ENCODE measurements at places on chromosomes 6 and 20.

DNA sequence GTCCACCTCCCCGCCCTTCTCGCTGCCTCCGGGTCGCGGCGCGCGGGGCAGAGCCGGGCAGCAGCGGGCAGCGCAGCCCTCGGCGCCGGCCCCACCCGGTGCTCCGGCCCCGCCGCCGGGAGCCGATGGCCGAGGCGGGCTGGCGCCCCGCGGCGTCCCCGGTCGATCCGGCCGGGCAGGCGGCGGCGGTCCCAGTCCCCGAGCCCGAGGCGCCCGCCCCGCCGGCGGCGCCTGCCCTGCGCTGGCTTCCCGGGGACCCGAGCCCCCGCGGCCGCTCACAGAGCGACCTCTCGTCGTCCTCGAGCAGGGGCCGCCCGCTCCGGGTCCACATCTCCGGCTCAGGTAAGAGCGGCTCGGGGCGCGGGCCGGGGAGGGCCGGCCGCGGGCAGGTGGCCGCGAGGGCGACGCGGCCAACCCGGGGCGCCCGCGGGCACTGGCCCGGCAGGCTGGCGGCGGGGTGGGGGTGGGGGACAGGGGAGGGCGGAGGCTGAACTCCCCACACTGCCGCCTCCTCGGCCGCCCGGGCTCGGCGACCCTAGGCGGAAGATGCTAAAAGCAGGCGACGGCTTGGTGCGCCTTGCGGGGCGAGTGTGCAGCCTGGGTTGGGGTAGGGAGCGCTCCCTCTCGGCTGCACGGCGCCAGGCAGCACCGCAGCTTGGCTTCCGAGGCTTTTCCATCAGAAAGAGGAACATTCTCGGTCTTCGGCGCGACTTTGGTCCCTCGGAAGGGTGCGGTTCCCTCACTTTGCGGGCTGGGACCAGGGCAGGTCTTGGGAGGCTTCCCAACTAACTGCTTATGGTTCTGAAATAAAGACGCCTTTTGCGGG lies 25.6 kb upstream of the FUCA2 start:
- DNase-seq, result peak; percentile 32

GRCh38 chr20:24895431-24895830 lies 53.6 kb upstream of the CST7 start:
- no peak for DNase-seq

GRCh38 chr6:82629921-82630320 lies 266.3 kb downstream of the TPBG start:
- no peak for DNase-seq

DNA sequence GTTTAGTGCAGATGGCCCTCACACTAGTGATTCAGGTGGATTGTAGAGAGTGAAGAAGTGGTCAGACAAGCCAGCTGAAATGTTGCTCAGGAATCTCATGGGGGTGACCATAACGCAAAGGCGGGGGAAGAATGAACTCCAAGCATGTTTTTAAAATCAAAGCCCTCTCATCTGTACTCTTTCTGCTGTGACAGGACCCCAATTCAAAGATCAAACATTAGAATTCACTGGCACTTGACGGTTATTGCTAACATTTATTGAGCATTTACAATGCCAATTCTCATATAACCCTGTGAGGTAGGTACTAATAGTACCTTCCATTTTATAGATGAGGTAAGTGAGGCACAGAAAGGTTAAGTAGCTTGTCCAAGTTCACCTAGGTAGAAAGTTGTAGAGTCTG lies 15.7 kb downstream of the ABRACL start:
- no peak for DNase-seq

DNA sequence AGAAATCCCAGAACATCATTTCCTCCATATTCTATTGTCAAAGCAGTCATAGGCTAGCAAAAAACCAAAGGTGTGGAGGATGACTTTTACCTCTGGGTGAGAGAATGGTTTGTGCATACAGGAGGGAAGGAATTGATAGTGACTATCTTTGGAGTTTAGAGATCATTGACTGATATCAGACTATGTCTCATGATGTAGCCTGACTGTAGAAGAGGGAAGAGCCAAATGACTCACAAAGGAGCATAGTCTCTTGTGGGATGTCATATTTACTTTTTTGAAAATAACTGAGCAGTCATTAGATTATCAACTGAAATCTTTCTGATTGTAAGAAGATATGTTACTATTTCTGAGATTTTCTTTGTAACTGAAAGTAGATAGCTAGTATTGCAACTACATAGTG lies 158.5 kb downstream of the FLRT3 start:
- no peak for DNase-seq

GRCh38 chr20:36800410-36800809 lies 26.8 kb upstream of the DSN1 start:
- DNase-seq, result no peak

DNA sequence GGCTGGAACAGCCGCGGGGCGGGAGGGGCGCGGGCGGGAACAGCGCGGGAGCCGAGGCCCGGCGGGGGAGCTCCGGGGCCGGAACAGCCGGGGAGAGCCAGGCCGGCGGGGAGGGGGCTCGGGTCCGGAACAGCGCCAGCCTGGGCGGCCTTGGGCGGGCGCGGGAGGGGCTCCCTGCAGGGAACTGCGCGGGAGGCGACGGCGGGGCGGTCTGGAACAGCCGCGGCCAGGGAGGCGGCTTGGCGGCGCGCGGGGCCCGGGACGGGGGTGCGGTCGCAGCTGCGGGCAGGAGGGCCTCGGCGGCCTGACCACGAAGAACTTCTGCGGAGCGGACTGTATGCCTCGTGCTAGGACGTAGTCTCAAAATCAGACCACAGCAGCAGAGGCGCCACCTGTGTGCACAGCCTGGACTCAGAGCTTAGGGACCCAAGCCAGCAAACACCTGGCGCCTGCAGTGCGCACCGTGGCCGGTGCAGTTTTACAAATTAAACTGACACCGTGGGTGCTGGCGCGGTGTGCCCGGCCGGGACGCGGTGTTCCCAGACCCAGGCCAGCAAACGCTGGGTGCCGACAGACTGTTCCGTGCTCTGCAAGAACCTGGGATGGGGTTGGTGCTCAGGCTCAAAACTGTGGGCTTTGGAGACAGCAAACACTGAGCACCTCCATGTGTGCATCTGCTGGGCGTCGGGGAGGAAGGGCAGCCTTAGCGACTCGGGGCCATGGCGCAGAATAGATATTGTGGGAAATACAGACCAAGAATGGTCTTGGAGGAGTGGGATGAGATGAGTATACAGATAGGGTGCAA lies 572 bp downstream of the ZNF341 start:
- DNase-seq, result peak; percentile 75
